Activated T-helper 1 cell treated with Interleukin-2 at 50 U/mL for 16 hours (primary cell): ENCODE measurements at places on chromosomes 7 and 10.
A peak's percentile ranks its signal among the peaks of the same experiment; 100 is the strongest.

DNA sequence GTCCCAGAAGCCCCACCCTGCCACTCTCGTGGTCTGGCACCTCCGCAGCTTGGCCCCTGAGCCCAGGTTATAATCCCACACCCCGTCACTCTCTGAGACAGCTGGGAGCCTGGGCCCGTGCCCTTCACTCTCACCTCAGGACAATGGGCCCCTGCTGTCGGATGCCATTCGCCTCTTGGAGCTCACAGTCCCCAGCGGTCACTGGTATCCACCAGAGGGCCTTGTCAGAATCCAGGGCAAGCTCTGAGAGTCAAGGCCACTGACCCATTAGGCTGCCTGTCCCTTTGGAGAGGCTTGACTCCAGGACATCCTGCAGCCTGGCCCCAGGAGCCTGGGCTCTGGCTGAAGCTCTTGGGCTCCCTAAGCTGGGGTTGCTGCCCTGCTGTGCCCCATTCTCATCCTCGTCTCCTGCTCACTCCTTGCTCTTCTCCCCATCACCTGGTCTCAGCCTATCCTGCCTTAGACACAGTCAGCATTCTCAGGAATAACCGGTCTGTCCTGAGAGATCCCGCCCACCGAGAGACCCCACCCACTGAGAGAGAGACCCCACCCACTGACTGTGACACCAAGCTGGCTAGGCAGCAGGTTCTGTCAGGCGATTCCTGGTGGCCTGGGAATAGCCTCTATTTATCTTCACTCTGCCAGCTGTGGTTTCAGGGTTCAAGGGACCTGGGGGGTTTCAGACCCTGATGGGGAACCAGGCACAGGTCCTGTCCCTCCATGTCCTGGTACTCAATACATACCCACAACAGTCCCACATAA is 27.7 kb downstream of the CPXM2 start:
- no peak for DNase-seq

DNA sequence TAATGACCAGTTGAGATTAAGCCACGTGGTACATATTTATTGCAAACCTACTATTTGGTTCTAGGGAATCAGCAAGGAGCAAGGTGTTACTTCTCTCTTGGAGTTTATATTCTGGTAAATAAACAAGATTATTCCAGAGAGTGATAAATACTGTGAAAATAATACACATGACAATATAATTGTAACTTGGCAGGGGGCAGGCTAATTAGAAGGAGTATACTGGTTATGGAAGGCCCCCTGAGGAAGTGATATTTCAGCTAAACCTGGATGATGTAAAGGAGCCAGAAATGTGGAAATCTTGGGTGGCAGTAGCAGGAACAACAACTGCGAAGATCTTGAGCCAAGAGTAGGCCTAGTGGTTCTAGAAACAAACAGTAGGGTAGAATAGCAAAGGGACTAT is 111.8 kb downstream of the SDK1 start:
- DNase-seq = no peak

DNA sequence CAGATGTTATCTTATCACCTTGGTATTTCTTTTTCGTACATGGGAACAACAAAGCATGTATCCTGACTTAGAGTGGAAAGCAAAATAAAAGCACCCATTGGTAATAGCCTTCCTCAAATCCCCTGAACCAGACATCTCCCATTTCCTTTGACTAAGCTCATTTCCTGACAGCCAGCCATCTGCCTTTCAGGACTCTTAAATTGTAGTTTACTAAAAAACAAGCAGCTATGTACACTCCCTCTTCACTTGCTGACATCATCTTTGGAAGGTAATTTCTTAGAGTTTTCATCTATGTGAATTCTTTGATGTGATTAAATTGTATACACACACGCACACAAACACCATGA is 40.7 kb downstream of the ARL4A start:
- DNase-seq = no peak

DNA sequence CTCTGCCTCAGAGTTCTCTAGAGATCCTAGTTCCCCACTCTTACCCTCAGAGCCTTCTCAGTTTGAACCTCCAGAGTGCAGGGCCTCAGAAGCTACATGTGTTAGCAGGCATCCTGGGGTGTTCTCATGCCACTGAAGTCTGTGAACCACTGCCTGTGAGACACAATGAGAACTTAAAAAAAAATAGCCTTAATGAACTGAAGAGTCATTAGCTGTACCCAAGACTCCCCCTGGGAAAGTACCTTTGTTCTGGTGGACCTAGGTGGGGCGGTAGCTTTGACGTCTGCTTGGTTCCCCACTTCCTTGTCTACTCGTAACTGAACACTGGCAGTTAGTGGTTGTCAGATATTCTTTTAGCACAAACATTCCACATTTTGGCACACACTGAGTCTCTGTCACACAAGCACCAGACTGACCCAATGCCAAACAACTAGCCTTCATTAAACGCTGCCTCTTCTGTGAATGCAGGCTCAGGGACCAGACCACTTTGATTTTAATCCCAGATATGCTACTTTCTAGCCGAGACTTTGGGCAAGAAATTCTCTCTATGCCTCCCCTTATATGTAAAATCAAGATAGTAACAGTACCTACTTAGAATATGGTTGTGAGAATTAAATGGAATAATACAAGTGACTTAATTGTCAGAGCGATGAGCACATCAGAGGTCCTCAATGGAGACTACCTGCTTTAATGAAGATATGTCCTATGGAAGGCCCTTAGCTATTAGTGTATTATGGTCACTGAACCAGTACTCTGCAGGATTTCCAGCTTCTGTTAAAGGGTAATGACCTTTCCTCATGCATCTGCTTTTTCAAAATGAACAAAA is 75.3 kb upstream of the CC2D2B start:
- no peak for DNase-seq

GRCh38 chr10:112120491-112120890 is 63.1 kb downstream of the GPAM start:
- no peak for DNase-seq

- DNase-seq = no peak
Observed at GRCh38 chr10:91587710-91588638, 44.9 kb downstream of the PPP1R3C start.

DNA sequence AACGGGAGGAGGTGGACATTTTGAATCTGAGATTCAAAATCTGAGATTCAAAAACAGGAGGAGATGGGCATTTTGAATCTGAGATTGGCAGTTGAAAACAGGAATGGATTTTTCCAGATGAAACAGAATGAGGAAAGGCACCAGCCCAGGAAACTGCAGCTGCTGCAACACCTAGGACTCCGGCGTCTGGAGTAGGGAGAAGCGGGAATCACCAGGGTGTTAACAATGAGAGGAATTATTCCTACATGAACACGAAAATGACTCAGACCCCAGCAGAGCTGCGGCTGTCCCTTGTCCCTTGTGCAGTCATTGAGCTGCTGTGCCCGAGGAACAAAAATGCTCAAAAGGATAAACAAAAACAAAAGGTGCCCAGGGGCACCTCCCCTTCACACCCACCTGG is 59.9 kb upstream of the KAT6B start:
- DNase-seq = no peak

DNA sequence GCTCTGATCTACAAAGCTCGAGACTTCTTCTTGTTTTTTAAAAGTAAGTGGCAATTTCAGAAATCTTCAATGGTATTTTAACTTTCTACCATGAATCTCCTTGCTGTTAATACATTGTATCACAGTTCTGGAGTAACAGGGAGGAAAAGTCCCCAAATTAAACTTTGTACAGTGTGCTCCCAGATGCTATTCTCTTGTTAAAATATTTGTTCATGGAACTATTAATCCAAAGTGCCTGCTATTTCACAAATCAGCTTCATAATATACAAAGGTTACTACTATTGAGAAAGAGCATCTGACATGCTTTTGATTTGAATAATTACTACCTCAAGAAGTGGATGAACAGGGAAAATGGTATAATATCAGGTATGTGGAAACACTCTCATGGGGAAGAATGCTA is 36.6 kb downstream of the SIRT1 start:
- no peak for DNase-seq

- no peak for DNase-seq
Observed at GRCh38 chr7:91784469-91784868, 96.0 kb downstream of the MTERF1 start.

DNA sequence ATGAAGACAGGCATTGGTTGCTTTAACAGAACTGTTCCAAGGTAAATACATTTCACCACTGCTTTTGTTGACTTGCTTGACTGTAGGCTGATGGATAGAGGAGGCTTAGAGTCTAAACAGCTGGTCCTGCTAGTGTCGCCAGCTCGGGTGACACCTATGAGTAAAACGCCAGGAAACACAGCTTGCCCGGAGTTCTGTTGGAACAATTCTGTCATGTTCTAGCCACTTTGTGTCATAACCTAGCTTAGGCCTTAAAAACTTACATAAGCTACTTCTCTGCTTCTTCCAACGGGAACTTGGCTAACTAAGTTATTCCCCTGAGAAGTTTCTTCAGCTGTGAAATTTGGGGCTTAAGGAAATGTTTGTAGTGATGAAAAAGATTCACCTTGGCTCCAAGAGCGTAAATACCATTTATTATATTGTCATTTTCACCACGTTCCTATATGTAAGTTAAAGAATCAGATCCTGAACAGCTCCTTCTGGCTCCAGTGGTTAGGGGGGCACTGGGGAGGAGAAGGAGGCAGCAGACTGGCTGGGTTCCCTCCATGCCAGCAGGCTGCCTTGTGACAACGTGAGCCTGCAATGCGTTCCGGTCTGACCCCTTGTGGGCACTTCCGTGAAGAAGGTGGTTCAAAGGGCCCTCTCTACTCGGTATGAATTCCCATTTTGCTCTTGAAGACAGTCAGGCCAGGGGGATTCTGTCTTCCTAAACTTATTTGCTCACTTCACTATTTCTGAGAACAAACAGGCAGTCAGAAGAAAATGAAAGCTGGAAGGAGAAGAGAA is 253.2 kb downstream of the BMPER start:
- DNase-seq = no peak

DNA sequence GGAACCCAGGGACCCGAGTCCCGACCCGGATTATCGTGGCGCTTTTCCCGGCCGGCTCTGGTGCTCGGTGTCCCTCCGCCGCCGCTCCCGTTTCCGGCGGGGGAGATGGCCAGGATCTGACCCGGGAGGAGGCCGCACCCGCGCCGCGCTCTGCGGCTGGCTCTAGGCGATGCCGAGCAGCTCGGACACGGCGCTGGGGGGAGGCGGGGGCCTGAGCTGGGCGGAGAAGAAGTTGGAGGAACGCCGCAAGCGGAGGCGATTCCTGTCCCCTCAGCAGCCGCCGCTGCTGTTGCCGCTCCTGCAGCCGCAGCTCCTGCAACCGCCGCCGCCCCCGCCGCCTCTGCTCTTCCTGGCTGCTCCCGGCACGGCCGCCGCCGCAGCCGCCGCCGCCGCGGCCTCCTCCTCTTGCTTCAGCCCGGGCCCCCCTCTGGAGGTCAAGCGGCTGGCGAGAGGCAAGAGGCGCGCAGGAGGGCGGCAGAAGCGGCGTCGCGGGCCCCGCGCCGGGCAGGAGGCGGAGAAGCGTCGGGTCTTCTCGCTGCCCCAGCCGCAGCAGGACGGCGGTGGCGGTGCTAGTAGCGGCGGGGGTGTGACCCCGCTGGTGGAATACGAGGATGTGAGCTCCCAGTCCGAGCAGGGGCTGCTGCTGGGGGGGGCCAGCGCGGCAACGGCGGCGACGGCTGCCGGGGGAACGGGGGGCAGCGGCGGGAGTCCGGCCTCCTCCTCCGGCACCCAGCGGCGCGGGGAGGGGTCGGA is 593 bp downstream of the CDK13 start:
- peak; percentile 22 for DNase-seq

GRCh38 chr10:17066000-17066399 is 63.6 kb downstream of the CUBN start:
- no peak for DNase-seq

DNA sequence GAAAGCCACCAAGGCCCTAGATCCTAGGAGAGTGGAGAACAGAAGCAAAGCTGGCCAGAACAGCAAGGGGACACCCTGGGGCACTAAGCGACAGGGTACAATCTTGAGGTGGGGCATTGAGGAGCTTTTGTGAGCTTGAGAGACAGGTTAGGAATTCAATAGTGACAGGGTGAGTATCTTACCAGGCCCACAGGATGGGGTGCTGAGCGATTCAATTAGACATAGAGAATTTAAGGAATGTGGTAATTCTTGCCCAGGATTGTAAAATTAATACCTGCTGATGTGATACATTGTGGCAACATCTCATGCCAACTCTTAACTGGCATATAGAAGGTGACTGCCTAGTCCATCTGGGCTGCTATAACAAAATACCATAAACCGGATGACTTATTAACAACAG is 14.0 kb downstream of the RBP3 start:
- DNase-seq = no peak

DNA sequence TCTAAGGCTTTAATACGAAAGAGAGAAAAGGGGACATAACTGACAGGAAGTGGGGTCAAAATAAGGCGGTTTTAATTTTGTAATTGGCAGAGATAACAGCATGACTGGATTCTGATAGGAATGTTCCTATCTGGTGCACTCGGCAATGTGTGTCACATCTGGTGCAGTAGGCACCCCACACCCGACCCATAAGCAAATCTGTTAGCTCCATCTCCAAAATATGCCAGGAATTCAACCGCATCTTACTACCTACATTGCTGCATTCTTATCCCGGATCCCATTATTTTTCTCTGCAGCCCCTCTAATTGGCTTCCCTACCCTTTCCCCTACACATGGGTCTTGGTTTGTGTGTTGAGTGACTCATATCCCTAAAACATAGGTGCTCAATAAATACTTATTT is 19.1 kb upstream of the GALNT11 start:
- no peak for DNase-seq

DNA sequence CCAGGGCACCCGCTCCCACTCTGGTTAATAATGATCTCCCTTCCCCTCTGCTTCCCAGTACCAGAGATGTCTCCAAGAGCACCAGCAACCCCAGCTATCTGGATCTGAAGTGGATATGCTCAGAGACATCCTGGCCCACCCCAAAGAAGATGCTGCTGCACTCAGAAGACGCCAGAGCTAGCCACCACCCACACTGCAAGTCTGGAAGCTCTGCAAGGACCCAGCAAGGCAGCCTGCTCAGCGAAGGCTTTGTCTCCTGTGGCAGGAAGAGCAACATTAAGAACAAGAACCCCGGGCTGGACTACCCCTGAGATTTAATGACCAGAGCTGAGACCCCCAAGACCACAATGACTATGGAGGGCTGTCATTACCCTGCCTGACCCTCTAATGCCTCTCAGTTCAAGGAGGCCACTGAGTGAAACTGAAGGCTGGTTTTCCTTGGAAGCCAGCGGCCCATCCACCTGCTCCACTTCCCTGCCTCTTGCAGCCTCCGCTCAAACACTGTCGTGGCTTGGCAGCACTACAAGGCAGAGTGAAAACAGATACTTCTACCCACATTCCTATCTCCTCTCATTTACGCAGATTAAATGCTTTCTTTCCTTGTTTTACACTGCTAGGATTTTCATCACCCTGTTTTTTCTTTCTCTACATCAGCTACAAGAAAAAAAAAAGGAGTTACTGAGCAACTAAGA is 202.2 kb downstream of the SNX10 start:
- no peak for DNase-seq

- DNase-seq = no peak
Observed at GRCh38 chr7:725223-726005, 1.1 kb upstream of the DNAAF5 start.

DNA sequence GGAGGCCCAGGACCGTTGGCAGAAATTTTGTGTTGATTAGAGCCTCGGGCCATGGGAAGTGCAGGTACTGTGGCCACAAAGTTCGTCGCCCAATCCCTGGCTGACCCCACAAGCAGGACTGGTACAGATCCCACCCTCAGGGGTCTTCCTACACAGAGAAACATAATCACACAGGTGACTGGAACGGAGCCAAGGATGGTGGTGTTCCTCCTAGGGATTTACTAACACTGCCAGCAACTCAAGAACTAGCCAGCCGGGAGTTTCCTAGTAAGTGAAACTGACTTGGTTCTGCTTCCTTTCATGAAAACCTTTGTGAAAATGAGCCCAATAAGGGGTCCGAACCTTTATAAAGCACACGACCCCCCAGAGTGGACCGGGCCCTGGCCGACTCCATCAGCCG is 5.7 kb downstream of the CUX1 start:
- DNase-seq = no peak
